Tibial nerve (tissue), 4 donors: ENCODE measurements at places on chromosomes 2 and 18. TPM values are rescaled to one million over a fixed set of nuclear protein-coding genes. Genes with fewer than 3 reads are reported as not detected.

Gene TTN
- 10.8 TPM for total RNA-seq

Gene ACKR3
- total RNA-seq, result 88.7 TPM

Gene ELMOD3
- 34.7 TPM for total RNA-seq

Gene SCN3A
- 2.2 TPM for total RNA-seq

Gene FRZB
- 3.0 TPM for total RNA-seq

Gene CCDC150
- 2.1 TPM for total RNA-seq

Gene NR4A2
- total RNA-seq, result 25.3 TPM

Gene TMEM17
- total RNA-seq, result 1.7 TPM

Gene NGEF
- 12.9 TPM for total RNA-seq

Gene PROC
- not detected for total RNA-seq

Gene GPAT2
- 7.2 TPM for total RNA-seq

Gene PSME4
- total RNA-seq, result 38.2 TPM

Gene CD226
- 0.84 TPM for total RNA-seq

Gene ALKAL2
- 96.6 TPM for total RNA-seq

Gene COL5A2
- total RNA-seq, result 34.7 TPM

Gene SULT1C4
- 3.7 TPM for total RNA-seq

Gene RTP5
- not detected for total RNA-seq

Gene CBLN2
- 3.1 TPM for total RNA-seq

Gene COBLL1
- 140 TPM for total RNA-seq

Gene MAB21L4
- not detected for total RNA-seq

Gene MC5R
- not detected for total RNA-seq

Gene FAM228A
- 5.0 TPM for total RNA-seq

Gene TMEM169
- total RNA-seq, result 2.8 TPM

Gene CROCC2
- 0.44 TPM for total RNA-seq

Gene GNLY
- not detected for total RNA-seq
